Renal cortical epithelial cell (primary cell): ENCODE measurements at places on chromosomes 3 and 15.

- no peak for DNase-seq
Observed at GRCh38 chr15:34436126-34436955, 1.3 kb downstream of the GOLGA8A start.

DNA sequence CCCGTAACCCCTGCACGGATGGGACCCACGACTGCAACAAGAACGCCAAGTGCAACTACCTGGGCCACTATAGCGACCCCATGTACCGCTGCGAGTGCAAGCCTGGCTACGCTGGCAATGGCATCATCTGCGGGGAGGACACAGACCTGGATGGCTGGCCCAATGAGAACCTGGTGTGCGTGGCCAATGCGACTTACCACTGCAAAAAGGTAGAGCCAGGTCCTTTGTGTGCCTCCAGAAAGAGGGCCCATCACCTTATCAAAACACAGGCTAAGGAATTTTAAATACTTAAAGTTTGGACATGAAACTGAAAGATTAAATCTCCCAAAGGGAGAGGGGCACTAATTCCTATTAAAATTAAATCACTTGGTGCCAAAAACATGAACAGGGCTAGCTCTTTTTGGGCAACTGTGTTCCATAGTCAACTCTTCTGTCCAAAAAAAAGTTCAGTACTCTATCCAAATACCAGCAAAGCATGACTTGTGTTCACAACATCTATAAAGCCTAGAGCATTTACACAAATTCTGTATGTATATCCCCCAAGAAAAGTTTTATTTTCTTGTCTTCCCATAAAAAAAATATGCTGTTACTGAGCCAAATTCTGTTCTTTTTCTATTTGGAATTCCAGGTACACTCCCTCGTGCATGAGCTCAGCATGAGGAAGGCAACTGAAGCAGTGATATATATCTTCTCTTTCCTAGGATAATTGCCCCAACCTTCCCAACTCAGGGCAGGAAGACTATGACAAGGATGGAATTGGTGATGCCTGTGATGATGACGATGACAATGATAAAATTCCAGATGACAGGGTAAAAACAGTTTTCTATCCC, 9.2 kb downstream of the THBS1 start:
- DNase-seq: no peak

DNA sequence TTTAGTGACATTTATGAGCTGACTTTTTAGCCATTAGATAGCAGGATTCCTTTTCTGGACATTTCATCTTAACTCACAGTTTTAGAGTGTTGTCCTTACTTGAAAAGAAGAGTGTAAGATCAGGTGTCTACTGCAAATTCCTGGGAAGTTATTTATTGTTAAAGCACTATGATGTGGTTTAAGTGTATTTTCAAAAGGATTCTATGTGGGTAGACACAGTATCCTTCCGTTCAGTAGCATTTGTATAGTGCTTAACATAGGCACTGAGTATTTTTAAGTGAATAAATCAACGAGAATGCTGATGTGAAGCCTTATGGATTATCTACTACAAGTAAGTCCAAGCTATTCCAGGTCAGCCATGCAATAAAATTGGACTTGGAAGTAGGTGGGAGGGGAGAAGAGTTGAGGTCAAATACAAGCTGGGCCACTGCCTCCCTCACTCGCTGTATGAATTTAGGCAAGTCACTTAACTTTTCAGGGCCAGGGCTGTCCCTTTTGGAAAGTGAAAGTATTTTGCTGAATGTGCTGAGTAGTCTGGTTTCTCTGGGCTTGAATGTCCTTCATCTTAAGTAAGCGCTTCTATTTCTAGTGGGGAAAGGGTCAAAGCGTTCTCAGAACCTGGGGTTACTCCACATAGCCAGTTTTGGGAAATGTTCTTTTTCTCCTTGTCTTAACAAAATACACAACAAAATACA, 48.6 kb downstream of the GAP43 start:
- peak; percentile 57 for DNase-seq

GRCh38 chr3:187197335-187197649, at the start of gene RTP1:
Gene RTP1 (plus strand): TSS chr3:187197486. CDS start chr3:187197516, 30 bp downstream.
- DNase-seq: no peak

- DNase-seq: peak; percentile 83
Observed at GRCh38 chr15:40047415-40048210, 8.6 kb upstream of the SRP14 start.

DNA sequence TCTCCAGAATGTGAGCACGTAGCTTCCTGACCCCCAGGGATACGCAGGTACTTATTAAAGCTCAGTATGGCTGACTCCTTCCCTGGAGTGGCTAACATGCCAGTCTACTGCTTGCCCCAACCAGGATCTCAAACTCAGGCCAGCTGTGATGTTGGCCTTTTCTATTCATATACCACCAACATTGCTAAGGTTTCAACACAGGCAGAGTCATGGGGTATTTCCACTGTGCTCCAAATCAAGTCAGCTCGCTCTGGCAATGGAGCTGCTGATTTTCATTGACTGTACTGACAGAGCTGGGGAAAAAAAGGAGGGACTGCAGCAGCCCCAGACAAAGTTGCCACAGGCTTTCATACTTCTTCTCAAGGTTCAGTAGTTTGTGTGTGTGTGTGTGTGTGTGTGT, 87.0 kb downstream of the CFAP20DC start:
- DNase-seq: peak; percentile 38

DNA sequence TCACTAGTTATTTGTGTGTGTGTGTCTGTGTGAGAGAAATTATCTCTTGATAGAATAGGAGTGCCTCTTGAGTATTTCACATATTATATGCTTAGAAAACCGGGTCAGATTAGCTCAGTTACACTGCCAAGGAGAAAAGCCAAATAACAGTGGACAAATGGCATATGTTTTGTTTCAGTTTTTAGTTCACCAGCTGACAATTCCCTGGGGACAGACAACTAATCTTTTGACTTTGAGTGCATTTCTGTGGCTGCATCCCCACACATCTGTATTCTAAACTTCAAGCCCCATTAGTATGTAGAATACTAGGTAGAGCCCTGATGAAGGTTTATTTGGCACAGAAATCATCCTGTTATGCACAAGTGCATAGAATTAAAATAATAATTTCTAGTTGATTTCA, 227.7 kb upstream of the CNTN3 start:
- no peak for DNase-seq
